Left lobe of liver (tissue), 2 donors: ENCODE measurements at places on chromosomes 2 and 18.

DNA sequence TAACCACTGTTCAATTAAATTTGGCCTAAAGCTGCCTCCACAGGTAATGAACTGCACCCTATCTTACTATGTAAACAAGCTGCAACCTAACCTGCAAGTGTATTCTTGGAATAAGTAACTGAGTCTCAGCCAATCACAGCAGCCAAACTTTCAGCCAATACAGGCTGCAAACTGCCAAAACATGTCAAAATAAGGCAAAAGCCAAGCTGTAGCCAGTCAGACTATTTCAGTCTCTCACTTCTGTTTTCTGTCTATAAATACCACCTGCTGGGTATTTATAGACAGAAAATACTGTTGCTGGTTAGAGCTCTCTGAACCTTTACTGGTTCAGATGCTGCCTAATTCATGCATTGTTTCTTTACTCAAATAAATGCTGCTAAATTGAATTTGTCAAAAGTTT lies 14.3 kb downstream of the C2orf76 start:
- peak; percentile 77 for DNase-seq

- no peak for DNase-seq
These were observed 19.4 kb upstream of the DGKD start for GRCh38 chr2:233334915-233335314.

DNA sequence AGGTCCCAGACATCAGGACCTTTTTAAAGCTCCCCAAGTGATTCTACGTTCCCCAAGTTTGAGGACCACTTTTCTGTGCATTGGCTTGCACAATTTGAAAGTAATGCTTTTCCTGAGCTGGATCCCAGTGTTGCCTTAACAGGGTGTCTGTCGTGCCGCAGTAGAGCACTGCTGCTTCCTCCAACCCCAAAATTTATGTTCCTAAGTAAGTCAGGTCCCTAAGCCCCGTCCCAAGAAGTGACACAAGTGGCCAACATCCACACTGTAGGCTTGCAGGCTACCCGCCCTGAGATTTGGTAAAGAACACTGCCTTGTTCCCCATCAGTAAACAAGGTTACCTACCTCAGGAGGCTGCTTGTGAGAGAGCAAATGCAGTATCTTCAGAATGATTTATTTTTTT lies 2.0 kb downstream of the SFT2D3 start:
- no peak for DNase-seq

DNA sequence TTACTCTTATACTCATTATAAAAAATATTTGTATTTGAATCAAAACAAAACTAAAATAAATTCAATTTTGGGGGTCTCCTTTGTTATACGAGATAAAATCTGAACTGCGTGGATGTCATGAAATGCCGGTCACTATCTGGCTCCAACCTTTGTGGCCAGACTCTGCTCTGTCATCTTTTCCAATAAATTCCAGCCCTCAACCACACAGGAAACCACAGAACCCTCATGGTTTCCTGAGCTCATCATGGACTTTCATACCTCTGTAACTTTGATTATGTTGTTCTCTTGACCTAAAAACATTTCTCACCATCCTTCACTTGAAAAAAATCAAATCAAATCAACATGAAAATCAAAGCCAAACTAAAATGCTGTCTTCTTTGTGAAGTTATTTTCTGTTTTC lies 724.7 kb downstream of the METTL4 start:
- DNase-seq = no peak

GRCh38 chr2:238465487-238466242 lies 38.9 kb downstream of the ASB1 start:
- DNase-seq = no peak

DNA sequence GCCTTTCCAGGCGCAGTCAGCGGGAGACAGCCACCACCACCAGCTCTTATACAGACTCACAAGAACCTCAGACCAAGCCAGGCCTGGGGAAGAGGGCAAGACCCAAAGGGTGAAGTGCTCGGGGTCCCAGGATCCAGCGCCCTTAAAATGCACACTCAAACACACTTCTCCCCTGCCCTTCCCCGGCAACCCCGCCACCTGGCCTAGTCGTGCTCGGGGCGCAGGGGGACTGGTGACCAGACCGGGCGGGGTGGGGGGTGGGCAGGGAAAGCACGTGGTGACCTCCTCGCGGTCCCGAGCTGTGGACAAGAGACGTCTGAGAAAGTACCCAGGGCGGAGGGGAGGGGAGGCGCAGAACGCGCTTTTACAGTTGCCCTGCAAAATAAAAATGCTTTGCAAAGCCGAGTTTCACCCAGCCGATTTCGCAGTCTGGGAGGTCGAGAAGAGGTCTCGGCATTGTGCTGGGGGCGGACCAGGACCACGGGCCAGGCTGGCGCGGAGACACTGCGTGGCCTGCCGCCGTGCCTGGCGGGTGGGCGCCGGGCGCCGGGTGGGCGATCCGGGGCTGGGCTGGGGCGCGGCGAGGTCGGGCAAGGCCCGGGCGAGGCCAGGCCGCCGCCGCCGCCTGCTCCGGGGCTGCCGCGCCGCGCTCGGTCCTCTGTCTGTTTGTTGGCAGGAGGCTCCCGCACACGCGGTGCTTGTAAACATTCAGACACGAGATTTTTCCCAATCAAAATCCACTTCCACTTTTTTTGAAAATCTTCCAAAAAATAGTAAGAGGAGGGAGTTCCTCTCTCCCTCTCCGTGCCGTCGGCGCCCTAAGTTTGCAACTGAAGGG lies 2.0 kb downstream of the BCL11A start:
- no peak for DNase-seq

- no peak for DNase-seq
These were observed 344.4 kb downstream of the CYRIA start for GRCh38 chr2:16321256-16321655.

- no peak for DNase-seq
These were observed 1.6 kb downstream of the CAVIN2 start for GRCh38 chr2:191845248-191845715.

DNA sequence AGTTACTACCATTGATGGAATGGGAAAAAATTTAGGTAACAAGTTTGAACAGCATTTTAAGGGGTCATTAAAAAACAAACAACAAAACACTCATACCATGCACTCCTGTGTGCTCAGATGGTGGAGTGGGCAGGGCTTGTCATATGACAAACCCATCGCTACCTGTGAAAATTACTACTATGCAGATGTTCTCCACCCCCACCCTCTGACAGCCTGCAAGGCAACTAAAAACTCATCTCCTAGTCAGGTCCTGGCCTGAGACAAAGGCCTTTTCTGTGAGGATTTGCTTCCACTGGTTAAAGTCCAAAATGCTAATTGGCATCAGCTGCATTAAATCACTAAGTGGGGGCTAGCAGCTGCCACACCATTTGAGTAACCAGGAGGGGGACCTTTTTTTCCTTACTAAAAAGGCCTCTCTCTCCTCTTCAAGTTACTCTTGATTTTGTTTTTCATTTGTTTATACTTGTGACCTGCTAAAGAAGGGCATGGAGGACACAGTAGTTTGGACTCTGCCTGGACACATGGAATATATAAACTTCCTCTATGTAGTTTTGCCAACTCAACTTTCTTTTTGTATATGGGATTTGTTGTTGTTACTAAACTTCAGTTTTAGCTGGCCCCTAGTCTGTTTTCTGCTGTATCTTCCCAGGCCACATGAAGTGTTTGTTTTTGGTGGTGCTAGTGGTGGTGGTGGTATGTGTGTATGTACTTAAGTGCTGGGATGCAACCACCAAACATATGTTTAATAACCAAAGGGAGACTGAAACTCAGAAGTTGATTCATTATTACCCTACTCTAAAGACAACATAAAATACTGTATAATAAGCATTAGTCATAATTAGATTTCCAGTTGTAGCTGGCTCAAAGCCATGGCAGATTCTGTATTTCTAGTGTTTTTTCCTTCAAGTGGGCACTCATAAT lies 121.3 kb downstream of the MAP4K4 start:
- DNase-seq = no peak

DNA sequence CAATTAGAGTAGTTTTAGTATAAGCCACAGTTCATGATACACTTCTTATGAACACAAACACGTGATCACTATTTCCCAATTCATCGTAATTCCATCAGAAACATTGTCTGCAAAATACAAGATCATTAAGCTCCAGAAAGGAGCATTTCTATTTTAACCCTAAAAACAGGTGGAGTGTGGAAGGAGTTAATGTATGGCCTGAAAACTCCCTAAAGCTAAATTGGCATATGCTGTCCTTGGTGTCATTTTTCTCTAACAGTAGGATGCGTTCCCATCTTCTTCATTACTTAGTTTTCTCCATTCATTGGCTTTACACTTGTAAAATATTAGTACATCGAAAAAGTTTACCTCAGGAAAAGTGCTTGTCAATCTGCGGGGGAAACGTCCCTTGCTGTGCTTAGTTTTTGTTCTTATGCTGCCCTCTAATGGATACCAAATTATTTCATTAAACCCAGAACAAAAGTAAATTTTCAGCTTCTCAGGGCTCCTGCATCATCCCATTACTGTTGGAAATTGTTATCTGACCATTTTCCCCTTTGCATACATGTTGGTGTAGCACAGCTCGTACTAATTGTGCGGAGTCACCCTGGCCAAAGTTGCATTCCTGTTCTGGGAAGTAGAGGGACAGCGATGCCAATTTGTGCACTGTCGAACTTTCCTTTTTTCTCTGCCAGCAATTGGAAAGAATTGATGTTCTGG lies 153.4 kb downstream of the GPD2 start:
- DNase-seq = no peak

DNA sequence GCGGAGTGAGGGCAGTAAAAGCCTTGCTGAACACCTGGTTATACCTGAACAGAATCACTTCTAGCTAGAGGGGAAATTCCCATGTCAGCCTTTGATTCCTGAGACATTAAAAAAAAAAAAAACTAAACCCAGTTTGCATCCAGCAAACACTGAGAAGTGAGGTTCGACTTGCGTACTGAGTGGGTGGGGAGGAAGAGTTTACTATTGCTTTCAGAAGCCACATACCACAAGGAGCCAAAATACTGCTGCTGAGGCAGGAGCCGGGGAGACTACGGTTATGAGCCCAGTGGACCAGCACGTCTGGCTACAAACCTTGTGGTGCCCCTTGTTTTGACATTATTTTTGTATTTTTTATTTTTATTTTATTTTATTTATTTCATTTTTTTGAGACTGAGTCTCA lies 2.7 kb downstream of the COLEC11 start:
- no peak for DNase-seq

DNA sequence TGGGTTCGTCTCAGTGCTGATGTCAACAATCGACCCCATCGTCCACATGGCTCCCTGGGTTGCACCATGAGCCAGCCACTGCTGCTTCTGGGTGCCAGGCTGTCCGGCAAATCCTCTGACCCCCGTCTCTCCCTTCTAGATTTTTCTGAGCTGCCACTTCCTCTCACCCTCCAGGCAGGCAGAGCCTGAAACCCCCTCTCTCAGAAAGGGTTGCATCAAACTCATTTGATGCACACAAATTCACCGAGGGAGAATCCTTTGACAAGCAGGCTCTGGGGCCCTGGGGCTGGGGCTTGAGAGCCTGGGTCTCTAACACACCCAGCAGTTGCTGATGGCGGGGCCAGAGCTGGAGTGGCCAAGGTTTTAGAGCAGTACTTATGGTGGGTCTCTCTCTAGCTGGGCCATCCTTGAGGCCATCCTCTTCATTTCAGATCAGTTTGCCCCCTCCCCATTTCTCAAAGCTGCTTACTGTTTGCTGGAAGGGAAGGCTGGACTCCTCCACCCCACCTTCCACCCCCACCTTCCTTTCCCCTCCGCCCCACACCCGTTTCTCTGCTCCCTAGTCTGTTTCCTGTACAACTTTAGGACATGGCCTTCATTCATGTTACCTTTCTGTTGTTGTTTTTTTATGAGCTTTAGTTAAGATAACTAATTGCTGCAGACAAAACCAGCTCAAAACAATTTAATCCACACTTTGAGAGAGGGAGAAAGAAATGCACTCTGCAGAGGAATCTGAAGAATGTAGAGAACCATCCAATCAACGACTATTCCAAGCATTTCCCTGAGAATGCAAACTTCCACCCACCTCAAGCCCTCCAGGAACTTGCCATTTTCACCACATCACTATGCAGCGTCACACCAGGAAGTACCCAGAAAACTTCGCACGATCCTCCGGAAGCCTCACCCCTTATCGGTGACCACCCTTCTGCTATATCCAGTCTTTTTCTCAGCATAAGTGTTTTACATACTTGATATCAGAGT lies 69.5 kb downstream of the ARL4C start:
- no peak for DNase-seq

DNA sequence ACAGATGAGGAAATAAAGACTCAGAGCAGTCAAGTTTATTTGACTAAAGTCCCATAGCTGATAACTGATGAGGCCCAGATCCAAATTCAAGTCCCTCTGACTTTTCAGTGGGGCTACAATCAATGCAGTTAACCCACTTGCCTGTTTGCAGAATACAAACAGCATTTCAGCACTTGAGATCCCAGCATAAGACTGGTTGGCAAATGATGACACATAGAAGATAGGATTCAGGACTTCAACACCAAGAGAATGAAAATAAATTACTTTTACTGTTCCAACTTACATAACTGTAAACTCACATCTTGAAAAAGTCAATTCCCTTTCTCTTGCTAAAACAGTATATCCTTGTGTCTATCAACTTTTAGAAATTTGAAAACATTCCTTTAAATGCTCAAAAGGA lies 61.2 kb downstream of the CCDC93 start:
- no peak for DNase-seq

GRCh38 chr18:23541349-23542093 lies 38.2 kb downstream of the RMC1 start:
- no peak for DNase-seq

DNA sequence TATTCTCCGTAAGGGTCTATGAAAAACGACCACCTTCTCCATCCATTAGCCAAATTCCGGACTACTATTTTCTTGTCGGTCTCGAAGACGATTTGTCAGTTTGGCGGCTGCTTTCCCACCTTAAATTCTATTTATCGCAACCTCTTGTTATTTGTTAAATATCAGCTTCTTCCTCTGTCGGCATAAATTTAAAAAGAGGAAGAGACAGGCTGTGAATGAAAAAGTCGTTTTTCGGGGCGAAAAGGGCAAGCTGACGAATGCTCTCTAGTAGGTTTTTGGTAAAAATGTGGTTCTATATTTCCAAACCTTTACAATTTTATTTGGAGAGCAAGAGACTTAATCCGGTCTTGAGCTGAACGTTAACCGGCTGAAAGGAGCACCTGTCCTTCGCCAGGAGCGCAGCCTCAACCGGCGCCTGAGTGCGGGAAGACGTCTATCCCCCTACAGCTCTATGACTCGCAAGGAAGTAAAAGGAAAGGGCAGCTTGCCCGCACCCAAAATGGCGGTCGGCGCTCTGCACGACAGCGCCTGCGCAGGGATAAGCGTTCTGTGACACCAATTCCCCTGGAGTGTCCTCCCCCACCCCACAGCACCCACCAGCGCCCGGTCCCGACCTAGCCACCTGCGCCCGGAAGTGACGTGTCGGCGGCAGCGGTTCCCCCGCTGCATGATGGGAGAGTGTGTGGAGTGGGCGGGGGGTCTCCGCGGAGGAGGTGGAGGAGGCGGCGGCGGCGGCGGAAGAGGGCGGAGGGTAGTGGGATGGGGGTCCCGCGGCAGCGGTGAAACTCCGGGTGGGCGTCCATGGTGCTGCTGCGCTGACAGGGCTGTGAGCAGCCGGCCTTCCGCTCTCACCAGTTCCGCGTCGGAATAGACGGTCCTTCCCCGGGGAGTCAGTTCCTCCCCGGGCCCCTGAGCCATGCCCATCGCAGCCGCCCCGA lies at the start of gene AFTPH:
AFTPH (plus strand) TSS at position 663 of the 938 bp plus-strand sequence. CDS start 27,147 bp downstream, outside the sequence.
- DNase-seq = peak; percentile 100
